ENCODE measurements at places on chromosomes 5 and 9.

GRCh38 chr5:110751902-110752762 lies 13.3 kb downstream of the SLC25A46 start:
- DNase-seq = peak; percentile 14

GRCh38 chr9:127390563-127390962 lies 6.4 kb upstream of the SLC2A8 start:
- no peak for DNase-seq

DNA sequence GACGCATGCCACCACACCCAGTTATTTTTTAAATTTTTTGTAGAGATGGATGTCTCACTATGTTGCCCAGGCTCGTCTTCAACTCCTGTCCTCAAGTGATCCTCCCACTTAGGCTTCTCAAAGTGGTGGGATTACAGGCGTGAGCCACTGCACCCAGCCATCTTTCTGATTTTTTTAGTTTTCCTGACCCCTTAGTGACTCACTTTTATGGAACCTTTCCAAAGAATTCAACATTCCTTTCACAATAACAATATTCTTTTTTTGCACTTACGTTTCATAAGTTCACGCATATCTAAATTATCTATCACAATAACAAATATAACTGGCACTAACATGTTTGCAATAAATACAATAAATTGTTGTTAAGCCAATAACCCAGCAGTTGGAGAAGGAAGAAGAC lies 8.5 kb downstream of the ELOVL7 start:
- no peak for DNase-seq

GRCh38 chr5:170432669-170433068 lies 43.5 kb upstream of the KCNMB1 start:
- no peak for DNase-seq

- no peak for DNase-seq
These were observed 167.3 kb downstream of the PJA2 start for GRCh38 chr5:109242518-109242917.

GRCh38 chr5:74865804-74866595 lies at the start of gene FAM169A:
TSS of gene FAM169A (minus strand) at chr5:74866387. CDS start at chr5:74841676, 24,711 bp downstream.
- peak; percentile 30 for DNase-seq

DNA sequence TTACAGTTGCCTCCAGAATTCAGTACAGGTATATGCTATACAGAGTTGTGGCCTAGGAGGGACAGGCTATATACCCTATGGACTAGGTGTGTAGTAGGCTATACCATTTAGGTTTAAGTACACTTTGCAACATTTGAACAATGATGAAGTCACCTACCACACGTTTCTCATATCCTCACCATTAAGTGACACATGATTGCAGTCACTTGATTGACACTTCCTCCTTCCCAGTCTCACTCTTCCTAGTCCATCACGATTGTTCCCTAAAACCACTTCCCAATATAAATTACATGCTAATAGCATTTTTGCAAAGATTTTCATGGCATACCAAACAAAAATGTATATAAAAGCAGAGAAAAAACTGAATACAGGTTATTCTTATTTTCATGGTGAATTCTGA lies 312.2 kb downstream of the EPB41L4A start:
- no peak for DNase-seq

GRCh38 chr9:10148796-10149195 lies 464.0 kb downstream of the PTPRD start:
- DNase-seq = no peak

DNA sequence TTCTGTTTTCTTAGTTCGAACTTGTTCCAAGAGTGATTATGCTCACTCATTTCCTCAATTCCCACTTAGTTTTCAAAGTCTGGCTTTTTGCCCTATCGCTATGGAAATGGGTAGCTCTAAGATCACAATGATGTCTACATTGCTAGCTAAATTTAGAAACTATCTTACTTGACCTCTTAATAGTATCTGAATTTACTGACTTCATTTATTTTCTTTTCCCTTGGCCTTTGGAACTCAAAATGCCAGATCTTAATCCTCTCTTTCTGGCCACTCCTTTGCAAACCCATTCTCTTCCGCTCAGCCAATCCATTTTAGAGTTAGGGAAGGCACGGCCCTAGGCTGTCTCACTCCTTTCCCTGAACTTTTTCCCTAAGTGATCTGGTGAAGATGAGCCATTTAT lies 137.0 kb downstream of the FER start:
- DNase-seq = no peak

GRCh38 chr9:136536721-136537241 lies 9.1 kb downstream of the NOTCH1 start:
- DNase-seq = no peak

DNA sequence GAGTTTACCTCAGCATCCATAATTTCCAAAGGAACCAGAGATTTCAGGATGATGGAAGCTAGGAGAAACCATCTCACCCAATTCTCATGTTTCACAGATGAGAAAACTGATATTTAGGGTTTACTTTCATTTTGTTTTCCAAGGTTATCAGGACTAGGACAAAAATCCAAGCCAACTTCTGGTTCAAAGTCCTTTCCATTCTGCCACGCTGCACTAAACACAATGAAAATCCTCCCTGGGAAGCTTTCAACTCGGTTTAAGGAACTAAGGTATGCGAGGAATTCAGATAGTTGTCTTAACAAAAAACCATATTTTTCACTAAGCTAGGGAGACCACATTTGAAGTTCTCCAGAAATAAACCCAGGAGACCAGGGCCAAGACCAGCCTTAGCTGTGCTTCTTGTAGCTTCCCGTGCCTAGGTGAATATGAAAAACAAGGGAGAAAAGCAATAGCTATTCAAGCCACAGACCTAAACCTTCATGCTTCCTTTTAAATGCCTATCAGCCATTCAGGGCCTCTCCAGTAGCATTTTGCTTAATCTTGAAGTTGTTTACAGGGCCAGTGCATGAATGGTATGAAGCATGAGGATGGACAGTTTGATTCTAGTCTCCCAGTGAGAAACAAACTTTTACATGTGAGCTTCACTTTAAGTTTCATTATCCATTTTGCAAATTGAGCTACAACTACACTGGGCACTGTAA lies 167.9 kb downstream of the DENND1A start:
- DNase-seq = no peak

GRCh38 chr9:5799314-5799713 lies 33.6 kb downstream of the ERMP1 start:
- DNase-seq = no peak

DNA sequence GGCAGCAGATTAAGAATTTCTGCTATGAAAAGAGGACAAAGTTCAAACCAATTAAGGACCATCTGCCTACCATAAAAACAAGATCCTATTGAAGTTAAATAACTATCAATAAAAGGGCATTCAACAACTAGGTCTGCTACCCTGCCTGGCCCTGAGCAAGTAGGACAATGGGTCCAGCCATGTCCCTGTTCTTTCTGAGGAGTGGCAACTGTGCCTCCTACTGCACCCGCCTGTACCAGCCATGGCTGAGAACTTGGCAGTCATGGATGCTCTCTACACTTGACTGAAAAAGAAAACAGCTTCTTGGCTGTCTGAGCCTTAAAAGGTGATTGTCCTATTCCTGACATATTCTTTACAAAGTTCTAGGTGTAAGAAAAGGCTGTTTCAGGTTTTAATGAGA lies 652.4 kb downstream of the PDE4D start:
- no peak for DNase-seq

- DNase-seq = no peak
These were observed 75.0 kb upstream of the NEK6 start for GRCh38 chr9:124182741-124183140.

GRCh38 chr5:68011259-68011760 lies 204.2 kb upstream of the PIK3R1 start:
- no peak for DNase-seq

- DNase-seq = no peak
These were observed 39.8 kb downstream of the TMEM215 start for GRCh38 chr9:32823101-32823500.
